ENCODE measurements at places on chromosomes 7 and 10.
A peak's percentile ranks its signal among the peaks of the same experiment; 100 is the strongest.

GRCh38 chr10:95532536-95532935, 28.6 kb downstream of the SORBS1 start:
- no peak for DNase-seq

DNA sequence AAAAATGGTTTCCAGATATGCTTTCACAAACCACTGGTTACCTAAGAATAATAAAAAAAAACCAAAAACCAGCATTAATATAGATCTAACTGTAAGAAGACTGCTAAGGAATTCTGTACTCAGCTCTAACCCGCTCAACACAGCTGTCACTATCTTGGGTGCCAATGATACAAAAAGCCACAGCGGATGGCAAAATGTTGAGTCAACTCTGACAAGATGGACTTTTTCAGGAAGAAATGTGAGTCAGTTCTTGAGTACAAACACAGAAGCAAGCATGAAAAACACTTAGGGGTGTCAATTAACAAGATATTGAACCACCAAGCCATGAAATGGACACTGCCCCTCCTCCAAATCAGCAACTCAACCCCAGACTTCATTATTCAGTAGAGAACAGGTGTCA, 55.0 kb downstream of the CTTNBP2 start:
- no peak for DNase-seq

- peak; percentile 3 for DNase-seq
Measured at GRCh38 chr10:26334232-26334931, 103.8 kb upstream of the APBB1IP start.

DNA sequence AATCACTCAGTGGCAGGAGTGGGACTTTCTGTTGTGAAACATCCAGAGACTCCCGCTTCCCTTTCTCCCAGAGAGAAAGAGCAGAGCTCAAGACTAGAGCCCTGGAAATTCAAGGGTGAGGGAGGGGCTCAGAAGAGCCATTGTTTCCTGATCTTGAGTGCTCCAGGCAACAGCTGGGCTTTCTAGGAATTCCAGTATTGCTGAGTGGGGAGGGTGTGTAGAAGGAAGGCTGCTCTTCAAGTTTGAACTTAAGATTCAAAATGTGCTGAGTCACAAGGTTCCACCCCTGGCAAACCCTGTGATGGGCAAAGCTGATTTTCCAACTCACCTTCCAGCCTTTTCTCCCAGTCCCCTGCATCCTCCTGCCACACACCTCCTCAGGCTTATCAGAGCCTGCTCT, 42.3 kb upstream of the MSRB2 start:
- no peak for DNase-seq

- DNase-seq: peak; percentile 92
Measured at GRCh38 chr7:47600199-47601118, 18.5 kb upstream of the TNS3 start.

- no peak for DNase-seq
Measured at GRCh38 chr7:108086962-108087361, 43.2 kb downstream of the LAMB4 start.

- DNase-seq: no peak
Measured at GRCh38 chr7:87447116-87447635, 28.3 kb downstream of the ABCB4 start.
